ENCODE measurements at places on chromosomes 5 and 9.

DNA sequence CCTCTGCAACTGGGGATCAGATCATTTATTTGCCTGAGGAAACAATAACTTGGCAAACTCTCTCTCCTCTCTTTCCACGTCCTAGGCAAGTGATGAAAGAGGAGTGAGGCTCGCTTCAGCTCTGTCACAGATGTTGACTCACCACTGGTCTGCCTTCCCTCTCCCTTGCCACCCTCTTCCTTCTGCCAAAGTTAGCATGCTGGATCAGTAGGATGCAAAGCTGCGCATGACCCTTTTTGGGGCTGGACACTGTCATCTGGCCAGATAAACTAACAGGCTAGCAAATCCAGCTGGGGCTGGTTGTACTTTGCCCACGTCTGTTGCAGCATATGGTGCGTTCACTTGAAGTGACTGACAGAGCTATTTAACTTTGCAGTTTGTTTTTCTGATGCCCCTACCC, 36.2 kb upstream of the SMARCA2 start:
- peak; percentile 68 for DNase-seq

- no peak for DNase-seq
Observed at GRCh38 chr5:110109667-110110066, 419.9 kb downstream of the MAN2A1 start.

DNA sequence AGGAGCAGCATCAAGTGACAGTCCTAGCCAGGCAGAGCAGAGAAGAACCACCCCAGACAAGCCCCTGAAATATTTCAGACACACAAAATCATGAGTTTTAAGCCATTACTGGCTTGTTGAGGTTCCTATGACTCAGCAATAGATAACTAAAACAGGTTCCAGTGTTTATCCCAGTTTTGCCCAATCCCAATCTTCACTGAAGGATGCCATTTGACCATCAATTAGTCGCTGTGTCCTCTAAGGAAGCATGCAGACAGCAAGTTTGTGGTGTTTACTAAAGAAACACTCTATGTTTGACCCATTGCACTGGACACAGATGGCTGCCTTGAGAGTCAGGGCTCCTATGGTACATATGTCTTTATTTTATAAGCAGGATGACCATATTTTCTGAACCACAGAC, 186.7 kb downstream of the SYK start:
- no peak for DNase-seq

DNA sequence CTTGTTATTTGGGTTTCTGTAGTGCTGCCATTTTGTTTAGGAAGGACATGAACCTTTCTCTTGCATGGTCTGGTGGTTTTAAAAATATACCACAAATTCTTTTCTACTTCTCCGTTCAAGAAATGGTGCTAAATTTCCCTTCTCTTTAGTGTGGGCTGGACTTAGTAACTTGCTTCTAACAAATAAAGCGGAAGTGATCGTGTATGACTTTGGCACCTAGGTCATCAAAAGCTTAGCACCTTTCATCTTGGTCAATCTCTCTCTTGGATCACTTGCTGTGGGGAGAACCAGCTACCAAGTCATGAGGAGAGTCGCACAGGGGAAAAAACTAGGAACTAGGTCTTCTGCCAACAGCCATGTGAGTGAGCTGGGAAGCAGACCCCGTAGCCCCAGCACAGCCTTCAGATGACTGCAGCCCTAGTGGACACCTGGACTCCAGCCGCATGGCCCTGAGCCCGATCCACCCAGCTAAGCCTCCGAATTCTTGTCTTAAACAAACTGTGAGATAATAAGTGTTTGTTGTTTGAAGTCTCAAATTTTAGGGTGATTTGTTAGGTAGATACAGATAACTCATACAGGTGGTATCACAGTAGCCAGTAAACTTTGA, 87.7 kb upstream of the CKMT2 start:
- DNase-seq = no peak

DNA sequence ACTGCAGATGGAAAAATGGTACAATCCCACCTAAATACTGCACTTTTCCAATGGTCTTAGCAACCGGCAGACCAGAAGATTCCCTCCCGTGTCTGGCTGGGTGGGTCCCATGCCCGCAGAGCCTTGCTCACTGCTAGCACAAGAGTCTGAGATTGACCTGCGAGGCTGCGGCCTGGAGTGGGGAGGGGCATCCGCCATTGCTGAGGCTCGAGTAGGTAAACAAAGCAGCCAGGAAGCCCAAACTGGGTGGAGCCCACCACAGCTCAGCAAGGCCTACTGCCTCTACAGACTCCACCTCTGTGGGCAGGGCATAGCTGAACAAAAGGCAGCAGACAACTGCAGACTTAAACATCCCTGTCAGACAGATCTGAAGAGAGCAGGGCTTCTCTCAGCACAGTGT, 221.6 kb upstream of the CTNND2 start:
- no peak for DNase-seq

DNA sequence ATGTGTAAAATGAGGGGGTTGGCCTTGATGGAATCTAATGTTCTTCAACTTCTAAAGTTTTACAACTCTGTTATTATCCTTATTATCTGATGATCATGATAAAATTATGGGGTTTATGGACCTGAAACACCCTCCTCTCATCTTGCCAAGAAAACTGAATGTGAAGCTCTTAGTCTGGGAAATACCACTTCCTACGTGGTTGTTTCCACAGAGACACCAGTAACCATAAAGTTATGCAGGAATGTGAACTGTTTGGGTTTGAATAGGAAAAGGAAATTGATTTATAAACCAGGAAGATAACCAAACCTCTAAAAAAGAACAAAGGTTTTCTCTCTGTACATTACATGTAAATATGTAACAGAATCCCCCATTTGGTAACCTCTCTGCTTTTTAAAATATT, 28.3 kb upstream of the RAI14 start:
- peak; percentile 46 for DNase-seq

GRCh38 chr5:4383518-4384198, 756.5 kb upstream of the ADAMTS16 start:
- no peak for DNase-seq

DNA sequence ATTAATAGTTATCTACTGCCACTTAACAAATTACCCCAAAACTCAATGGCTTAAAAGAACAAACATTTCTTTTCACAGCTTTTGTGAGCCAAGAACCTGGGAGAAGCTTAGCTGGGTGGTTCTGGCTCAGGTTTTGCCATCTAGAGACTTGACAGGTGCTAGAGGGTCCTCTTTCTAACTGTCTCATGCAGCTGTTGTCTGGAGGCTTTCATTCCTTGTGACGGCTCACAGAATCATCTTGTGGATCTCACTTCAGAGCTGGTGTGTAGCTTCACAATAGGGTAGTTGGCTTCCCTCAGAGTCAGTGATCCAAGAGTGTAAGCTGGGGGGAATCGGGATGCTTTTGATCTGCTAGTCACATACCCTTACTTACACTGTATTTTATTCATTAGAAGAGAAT, 81.2 kb upstream of the APC start:
- DNase-seq = peak; percentile 11

GRCh38 chr9:93869088-93869487, 86.1 kb downstream of the BARX1 start:
- DNase-seq = no peak

- no peak for DNase-seq
Observed at GRCh38 chr9:88938189-88938588, 53.1 kb upstream of the S1PR3 start.

GRCh38 chr5:134430001-134430569, 18.4 kb upstream of the CDKN2AIPNL start:
- no peak for DNase-seq

DNA sequence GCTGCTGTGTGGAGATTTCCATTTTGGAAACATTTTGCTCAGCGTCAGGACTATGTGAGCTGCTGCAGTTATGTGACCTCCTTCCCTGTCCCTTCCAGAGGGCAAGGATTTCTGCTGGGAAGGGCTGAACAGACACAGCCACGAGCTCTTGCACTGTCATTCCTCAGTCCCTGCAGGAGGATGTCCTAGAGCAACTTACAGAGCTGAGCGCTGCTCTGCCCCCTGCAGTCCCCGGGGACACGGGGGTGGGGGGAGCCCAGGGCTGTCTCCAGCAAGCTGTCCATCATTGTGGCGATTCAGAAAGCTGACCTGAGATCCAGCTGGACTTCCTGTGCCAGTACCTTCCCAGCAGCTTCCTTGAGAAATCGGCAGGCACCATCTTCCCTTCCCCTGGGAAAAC, 28.0 kb upstream of the MAP1B start:
- DNase-seq = no peak

DNA sequence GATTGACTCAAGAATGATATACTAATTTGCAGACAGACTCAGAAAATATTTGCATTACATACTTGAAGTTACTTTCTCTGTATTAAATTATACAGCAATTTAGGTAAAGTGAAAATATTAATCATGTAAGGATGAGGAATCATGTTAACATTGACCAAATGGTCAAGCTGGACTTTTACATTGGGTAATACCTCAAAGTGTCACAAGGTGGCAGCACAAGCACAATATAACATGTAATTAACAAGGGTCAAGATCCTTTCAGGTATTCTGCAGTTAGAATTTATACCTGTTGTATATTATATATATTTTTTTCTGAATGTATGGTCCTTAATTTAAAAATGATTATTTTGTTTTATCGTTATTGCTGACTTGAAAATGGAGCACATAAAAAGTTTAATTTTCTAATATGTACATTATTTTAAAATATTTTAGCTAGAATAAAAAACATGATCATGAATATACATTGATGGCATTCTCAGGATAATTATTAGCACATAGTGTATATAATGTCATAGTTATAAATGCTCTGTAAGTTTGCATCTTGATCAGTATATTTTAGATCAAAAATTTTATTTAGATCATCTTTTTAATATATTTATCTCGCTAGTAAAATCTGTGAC, 8.6 kb downstream of the HAPLN1 start:
- peak; percentile 38 for DNase-seq

- no peak for DNase-seq
Observed at GRCh38 chr9:88378317-88378716, 9.9 kb upstream of the SPIN1 start.

DNA sequence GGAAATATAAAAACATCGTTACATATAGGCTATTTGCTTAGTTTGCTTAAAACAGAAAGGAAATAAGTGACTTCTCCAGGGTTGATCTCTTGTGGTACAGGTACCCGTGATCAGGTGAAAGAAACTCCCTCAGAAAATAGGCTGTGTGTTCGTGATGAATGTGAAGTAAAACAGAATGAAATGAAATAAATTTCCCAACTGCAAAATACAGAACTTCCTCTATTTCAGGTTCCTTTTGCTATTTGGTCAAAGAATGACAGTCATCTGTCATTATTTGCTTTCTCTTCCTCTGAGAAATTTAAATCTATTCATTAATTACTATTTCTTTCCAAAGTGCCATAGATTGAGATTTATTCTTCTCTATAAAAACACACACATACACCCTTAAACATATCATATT, 408.1 kb downstream of the FAM170A start:
- DNase-seq = no peak

GRCh38 chr9:129386812-129387177, 208.7 kb upstream of the IER5L start:
- no peak for DNase-seq

- DNase-seq = no peak
Observed at GRCh38 chr5:118637947-118638670, 350.2 kb downstream of the DTWD2 start.

- DNase-seq = no peak
Observed at GRCh38 chr9:87088192-87088591, 140.9 kb upstream of the GAS1 start.

GRCh38 chr9:129323376-129323998, 145.4 kb upstream of the IER5L start:
- DNase-seq = no peak

GRCh38 chr5:126686451-126687126, 85.8 kb downstream of the PHAX start:
- DNase-seq = no peak

DNA sequence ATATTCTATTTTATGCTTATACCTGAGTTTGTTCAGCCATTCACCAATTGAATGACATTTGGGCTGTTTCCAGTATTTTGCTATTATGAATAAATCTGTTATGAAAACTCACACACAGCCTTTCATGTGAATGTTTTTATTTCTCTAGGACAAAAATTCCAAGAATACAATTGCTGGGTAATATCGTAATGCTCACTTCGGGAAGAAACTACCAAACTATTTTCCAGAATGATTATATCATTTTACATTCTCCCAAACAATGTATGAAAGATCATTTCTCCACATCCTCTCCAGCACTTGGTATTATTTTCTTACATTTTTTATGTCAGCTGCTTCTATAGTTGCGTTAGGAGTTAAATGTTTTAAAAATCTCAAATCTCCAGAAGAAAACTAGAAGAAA, 58.3 kb upstream of the LHFPL2 start:
- DNase-seq = peak; percentile 45

GRCh38 chr5:137128012-137128411, 371.1 kb downstream of the SPOCK1 start:
- peak; percentile 18 for DNase-seq

- no peak for DNase-seq
Observed at GRCh38 chr5:7811715-7812114, 39.2 kb downstream of the CFAP90 start.

GRCh38 chr5:16980983-16981382, 44.9 kb upstream of the MYO10 start:
- peak; percentile 31 for DNase-seq

- no peak for DNase-seq
Observed at GRCh38 chr5:165325221-165325620, 1819.8 kb downstream of the MAT2B start.

- DNase-seq = no peak
Observed at GRCh38 chr9:105818903-105819302, 124.6 kb downstream of the TMEM38B start.

- DNase-seq = no peak
Observed at GRCh38 chr5:51599587-51599986, 216.3 kb downstream of the ISL1 start.

DNA sequence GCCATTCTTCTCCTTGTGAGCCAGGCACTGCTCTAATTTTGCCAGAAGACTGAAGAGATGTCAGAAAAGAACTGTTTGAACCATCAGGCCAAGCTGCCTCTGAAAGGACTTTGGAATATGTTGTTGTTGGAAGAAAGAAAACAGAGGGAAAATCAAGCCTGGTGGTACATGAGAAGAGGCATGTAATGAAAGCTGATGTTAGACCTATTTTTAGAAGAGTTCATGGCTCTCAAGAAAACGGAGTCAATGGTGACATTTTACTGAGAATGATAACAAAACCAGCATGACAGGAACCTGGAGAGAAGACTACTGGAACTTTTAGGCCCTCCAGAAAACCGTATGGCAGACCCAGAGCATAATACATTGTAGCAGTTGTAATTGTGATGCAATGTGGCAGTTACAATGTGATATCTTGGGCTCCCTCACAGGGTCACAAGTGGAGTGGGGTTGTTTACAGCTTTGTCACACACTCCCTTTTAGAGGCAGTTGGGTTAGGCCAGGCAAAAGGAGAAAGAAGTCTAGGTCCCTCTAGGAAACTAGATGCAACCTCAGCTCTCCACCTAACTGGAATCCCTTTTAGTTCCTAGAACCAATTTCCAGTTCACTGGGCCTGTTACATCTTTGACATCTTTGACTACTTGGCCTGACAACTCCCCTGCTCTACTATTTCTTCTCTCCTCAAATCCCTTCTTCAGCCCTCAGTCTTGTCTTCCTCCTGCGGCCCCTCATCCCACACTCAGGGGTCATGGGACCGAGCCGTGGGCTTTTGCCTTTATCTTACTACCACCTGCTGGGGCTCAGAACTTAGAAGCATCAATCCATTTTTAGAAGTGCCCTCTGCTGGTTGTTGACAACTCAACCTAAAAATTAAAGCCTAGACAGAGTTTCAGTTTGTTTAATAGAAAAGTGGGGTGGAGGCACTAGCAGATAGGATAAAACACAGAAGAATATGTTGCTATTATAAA, 61.2 kb upstream of the JAK2 start:
- peak; percentile 47 for DNase-seq

Measured in LHCN-M2 (cell line).